ENCODE measurements at places on chromosomes 11 and 22. TPM values are rescaled to one million over a fixed set of nuclear protein-coding genes. Genes with fewer than 3 reads are reported as not detected.

DNA sequence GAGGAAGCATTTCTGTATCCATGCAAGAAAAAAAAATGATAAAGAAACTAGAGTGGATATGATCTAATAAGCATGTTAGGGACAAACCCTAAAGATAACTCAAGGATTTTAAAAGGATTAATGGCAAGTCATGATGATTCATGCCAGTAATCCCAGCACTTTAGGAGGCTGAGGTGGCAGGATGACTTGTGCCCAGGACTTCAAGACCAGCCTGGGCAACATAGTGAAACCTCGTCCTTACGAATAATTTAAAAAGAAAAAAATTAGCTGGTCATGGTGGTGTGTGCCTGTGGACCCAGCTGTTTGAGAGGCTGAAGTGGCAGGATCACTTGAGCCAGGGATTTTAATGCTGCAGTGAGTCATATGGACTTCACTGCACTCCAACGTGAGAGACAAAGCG lies 145.5 kb upstream of the BLID start:
- DNase-seq: no peak

DNA sequence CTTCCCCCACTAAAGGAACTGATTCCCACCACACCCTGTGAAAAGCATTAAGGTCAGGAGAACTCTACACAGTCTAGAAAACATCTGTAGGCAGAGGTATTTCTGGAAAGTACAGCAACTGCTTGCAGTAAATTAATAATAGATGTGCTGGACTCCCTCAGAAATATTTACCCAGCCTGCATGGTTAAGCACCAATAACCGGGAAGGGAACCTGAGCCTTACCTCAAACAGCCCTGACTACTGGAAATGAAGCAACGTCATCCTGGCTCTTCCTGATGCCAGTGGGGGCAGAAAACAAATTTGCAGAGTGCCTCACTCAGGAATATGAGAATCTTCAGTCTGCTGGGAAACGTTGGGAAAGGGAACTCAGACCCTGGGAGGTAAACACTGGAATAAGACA lies 318.1 kb downstream of the TENM4 start:
- no peak for DNase-seq

DNA sequence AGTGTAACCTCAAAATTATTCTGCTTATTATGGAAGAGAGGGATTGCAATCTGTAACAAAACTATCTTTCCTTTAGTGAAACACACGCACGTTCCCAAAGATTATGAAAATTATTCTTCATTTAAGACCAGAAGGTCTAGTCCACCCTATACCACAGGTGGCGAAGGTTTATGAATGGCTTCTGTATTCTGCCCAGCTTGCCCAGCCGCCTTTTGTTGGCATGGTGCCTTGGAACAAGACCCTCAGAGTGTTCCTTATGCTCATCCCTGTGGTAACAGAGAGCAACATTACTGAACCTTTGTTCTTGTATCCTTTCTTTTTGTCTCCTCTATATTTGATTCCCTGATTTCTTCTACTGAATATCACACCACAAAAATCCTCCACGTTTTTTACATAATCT lies 116.4 kb downstream of the FAR1 start:
- DNase-seq: no peak

RAG1 gene
- 2.6 TPM for total RNA-seq

TEX54 gene
- total RNA-seq: not detected

DNA sequence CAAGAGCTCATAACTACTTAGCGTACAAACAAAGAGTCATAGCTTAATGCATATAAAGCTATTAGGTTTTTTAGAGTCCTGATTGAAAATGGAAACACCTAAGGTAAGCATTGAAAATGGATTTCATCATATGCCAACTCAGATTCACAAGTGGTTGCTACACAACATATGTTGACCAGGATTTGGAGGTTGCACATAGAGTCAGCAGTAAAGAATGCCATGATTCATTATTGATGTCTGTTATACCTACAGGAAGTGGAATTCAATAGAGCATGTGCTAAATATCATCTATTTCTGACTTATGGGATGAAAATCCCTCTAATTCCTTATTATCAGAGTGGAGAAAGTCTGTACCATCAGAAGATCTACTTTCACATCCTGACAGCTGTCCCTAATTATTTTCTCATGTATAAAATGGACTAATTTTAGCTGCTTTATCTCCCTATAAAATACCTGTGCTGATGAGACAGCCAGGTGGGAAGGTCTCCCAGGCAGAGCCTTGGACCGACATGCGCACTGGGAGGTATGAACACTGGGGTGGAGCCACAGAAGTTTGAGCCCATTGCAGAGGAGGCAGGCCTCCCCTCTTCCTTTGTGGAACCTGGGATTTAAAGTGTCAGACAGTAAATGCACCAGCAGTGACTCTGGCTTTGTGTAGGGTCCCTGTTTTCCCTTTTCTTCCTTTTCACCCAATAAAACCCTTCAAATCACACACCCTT lies 204.2 kb downstream of the AASDHPPT start:
- no peak for DNase-seq

APOBEC3B gene
- 0.92 TPM for total RNA-seq

TRIM3 gene
- total RNA-seq: 15.1 TPM

TRIM6 gene
- 0.74 TPM for total RNA-seq

GRCh38 chr11:122100756-122101080 lies 15.3 kb downstream of the BLID start:
- DNase-seq: peak; percentile 57

FBLN1 gene
- 239 TPM for total RNA-seq

- peak; percentile 53 for DNase-seq
Observed at GRCh38 chr11:10294290-10294953, 403 bp upstream of the SBF2 start.

SCGB1D2 gene
- total RNA-seq: not detected

DNA sequence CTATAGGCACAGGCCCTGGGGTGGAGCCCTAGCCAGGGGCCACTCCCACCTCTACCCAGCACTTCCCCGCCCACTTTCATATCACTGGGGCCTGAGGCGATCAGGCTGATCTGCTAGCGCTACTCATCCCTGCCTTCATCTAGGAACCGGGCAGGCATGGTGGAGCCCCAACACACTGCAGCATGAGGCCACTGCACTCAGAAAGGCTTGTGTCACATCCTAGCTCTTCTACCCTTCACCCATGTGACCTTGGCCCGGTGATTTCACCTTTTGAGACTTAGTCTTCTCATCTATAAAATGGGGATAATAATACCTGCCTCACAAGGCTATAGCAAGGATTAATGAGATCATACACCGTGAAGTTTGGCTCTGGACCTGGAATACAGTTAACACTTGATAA lies 18.1 kb upstream of the GDPD5 start:
- DNase-seq: no peak

DNA sequence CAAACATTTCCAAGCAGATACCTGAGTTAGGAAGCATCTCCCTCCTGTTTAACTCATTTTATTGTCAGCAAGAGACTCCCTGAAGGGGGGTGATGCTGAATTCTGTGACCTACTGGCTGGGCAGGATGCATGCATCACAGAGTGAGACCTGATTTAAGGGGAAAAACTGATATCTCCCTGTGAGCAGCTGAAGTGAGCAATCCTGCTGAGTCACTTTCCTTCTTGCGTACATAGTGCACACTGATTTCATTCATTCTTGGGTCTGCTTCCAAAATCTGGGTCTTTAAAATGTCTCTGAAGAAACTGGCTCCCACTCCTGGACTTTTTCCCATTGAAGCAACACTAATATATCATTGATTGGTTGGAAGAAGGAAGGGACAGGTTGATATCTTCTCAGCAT lies 23.3 kb downstream of the P4HA3 start:
- no peak for DNase-seq

C11orf52 gene
- 0.79 TPM for total RNA-seq

GRCh38 chr11:71096751-71097388 lies 155.5 kb downstream of the SHANK2 start:
- peak; percentile 38 for DNase-seq

DNA sequence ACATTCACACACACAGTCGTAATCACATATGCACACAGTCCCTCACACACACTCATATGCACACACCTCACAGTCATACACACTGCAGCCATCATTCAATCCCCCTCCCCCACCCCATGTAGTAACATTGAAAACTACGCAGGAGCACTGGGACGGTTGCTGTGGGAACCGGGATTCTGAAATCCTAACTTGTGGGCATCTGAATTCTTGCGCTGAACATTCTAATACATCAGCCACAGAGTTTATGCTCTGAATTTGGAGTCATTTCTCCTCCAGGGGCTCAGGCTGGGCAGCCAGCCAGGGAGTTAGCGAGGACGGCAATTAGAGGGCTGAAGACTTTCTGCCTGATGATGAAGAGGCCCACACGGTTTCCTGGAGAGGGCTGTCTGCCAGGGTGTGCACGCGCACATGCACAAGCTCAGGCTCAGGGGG lies 32.7 kb downstream of the CD6 start:
- no peak for DNase-seq

DNA sequence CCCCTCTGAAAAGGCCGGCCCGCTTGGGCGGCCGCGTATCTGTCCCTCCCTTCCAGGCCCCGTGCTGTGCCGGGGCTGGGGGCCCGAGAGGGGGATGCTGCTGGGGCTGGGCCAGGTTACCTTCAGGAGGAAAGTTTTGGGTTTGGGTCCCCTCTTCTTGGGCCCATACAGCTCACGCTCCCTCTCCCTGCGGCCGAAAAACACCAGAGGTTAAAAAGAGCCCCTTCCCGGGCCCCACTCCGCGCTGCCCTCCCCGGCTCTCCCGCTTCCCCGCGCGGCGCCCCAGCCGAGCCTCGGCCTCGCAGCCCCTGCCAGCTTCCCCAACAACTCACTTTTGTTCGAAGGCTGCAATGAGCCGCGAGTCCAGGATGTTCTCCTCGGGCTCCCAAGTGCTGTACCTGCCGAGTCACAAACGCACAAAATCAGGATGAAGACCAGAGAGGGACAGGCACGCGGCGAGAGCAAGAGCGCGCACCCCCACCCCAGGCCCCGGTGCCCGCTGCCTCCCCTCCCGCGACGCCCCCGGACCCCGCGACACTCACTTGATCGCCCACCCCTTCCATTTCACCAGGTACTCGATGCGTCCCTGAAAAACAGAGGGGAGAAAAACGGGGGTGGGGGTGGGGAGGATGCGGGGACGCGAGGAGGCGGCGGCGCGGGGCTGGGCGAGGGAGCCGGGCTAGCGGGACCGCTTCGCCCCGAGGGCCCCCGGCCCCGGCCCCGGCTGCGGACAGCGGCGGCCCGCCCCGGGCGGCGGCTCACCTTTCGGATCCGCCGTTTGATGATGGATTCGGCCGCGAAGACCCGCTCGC lies 450 bp downstream of the CBX6 start:
- DNase-seq: no peak

DNA sequence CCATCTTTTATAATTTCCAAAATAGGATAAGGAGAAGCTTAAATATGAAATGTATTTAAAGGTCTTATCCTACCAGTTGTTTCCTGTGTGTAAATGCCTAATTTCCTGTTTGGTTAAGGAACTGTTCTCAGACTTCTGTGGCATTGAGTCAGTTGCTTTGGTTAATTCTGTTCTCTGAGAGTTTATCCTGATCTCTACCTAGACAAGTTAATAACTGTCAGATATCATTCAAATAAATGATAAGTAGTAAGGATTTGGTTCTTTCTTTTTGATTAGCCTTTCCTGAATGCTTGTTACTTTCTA lies 39.5 kb downstream of the CTNND1 start:
- no peak for DNase-seq

OR52A1 gene
- total RNA-seq: not detected

DNA sequence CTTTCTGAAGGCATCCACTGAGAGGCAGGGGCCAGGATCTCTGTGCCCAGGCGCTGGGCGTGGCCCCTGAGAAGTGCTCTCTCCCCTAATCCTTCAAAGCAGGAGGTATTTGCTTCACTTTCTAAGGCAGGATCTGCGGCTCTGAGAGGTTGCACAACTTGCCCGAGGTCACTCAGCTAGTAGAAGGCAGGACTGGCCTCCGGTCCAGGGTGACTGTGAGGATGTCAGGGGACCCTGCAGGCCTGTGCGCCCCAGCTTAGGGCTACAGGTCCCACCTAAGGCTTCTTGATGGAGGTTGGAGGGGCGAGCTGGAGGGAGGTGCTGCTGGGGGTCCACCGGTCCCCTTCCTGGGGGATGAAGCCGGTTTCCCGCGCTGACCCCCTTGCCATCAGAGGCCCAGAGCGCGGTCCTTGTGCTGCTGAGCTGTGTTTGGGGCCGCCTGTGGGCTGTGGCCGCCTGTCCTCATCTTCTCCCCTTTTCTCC lies 979 bp downstream of the SMIM38 start:
- DNase-seq: no peak

FAM180B gene
- total RNA-seq: 0.27 TPM

- no peak for DNase-seq
Observed at GRCh38 chr11:115421352-115421991, 82.7 kb downstream of the CADM1 start.

DNA sequence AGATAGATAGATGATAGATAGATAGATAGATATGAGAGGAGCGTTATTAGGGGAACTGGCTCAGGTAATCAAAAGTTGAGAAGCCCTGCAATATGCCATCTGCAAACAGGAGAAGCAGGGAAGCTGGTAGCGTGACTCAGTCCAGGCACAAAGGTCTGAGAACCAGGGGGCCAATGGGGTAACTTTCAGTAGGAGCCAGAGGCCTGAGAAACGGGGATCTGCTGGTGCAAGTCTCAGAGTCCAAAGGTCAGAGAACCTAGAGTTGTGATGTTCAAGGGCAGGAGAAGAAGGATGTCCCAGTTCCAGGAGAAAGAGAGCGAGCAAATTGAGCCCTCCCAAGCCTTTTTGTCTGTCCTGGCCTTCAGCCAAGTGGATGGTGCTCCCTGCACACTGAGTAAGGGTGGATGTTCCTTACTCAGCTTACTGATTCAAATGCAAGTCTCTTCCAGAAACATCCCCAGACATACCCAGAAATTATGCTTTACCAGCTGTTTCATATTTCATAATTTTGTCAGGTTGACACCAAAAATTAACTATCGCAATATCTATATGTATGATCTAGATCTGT lies 87.8 kb upstream of the SLC22A12 start:
- no peak for DNase-seq

- no peak for DNase-seq
Observed at GRCh38 chr22:35116817-35117216, 50.9 kb downstream of the ISX start.

DNA sequence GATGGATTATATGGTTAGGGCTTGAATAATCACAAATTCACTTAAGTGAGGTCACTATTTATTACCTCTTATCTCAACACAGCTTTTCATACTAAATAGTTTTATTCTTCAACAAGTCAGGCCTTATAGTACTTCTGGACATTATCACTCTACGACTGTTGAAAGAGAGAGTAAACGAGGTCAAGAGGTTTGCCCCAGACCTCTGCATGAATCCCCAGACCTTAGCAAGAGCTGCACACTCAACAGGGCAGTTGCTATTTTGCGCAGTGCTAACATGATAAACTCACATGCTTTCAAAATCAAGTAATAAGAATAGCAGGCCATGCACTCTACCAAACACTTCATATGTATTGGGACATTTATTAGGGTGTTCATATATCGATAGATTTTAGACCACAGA lies 60.5 kb downstream of the DDI1 start:
- no peak for DNase-seq
